KBM-7 (cell line): ENCODE measurements at places on chromosomes 4 and X.

DNA sequence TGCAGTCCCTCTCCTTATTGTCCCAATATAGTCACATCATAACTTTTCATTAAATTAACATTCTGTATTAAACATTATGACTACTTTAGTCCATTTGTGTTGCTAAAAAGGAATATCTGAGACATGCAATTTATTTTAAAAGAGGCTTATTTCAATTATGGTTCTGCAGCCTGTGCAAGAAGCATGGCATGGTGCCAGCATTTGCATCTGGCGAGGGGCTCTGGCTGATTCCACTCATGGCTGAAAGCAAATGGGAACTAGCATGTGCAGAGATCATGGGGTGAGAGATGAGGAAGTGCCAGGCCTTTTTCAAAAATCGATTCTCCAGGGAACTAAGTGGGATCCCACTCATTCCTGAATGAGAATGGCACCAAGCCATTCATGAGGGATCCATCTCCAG, 476.3 kb upstream of the RPS6KA3 start:
- no peak for DNase-seq

GRCh38 chrX:19724409-19724808, 163.0 kb downstream of the SH3KBP1 start:
- no peak for DNase-seq

DNA sequence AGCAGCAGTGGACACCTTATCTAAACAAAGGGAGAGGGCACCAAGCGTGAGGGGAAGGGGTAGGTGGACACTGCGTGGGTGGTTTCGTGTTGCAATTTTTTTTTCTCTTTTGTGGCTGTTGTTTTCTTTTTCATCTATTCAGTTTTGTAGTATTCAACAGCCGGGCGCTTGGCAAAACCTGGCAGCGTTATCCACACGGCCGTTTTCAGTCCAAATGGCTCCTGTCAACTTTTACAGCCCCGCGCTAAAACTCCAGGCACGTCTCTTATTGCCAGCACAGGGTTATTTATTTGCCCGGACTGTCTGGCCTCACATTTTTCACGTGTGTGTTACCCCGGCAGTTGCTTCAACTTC, 192.2 kb downstream of the BCOR start:
- DNase-seq: peak; percentile 24

DNA sequence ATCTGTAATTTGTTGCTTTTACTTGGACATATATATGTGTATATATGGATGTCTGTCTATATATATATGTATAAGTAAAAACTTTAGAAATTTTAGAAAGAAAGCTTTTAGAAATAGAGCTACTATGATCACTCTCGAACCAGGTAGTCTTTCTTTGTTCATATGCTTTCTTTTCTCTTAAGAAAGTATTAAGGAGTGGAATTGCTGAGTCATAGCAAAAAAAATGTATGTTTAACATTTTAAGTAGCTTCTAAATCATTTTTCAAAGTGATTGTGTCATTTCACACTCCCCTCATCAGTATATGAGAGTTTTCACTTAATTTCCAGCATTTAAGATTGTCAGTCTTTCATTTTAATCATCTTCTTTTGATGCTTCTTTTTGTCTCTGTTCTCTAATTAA, 447.9 kb upstream of the TECRL start:
- no peak for DNase-seq

- no peak for DNase-seq
Measured at GRCh38 chrX:65781845-65782244, 114.4 kb downstream of the MSN start.

DNA sequence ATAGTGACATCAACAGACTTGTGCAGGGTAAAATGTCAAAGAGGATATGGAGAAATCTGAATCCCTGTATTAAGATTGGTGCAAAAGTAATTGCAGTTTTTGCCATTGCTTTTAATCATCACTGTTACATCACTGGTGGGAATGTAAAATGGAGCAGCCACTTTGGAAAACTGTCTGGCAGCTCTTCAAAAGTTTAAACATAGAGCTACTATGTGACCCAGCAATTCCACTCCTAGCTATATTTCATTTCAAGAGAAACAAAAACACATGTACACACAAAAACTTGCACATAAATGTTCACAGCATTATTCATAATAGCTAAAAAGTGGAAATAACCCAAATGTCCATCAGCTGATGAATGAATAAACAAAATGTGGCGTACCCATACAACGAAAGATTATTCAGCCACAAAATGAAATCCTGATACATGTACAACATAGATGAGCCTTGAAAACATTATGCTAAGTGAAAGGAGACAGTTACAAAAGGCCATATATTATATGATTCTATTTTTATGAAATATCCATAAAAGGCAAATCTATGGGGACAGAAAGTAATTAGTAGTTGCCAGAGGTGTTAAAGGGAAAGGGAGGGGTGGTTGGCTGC, 106.4 kb downstream of the AMELX start:
- DNase-seq: no peak

DNA sequence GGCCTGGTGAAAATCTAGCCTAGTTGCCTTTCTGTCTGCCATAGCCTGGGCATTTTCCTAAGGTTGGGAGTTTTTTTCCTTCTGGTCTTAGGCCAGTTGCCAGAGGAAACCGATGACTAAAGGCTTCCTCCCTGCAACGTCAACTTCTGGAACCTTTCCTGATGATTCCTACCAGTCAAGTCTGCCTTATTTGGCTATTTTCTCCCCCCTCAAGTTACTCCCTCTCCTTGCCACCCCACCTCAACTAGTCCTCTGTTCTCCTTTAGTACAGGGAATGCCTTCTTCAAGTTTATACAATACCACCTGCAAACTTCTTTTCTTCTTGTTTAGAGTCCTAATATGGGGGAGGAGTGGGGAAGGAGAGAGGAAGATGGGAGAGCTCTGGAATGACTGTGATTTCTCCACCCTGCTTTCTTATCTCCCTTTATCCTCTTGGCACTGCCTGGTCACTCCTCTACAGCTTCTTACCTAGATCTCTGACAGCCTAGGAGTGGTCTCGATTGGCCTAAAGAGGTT, 10.6 kb downstream of the MSN start:
- DNase-seq: no peak

DNA sequence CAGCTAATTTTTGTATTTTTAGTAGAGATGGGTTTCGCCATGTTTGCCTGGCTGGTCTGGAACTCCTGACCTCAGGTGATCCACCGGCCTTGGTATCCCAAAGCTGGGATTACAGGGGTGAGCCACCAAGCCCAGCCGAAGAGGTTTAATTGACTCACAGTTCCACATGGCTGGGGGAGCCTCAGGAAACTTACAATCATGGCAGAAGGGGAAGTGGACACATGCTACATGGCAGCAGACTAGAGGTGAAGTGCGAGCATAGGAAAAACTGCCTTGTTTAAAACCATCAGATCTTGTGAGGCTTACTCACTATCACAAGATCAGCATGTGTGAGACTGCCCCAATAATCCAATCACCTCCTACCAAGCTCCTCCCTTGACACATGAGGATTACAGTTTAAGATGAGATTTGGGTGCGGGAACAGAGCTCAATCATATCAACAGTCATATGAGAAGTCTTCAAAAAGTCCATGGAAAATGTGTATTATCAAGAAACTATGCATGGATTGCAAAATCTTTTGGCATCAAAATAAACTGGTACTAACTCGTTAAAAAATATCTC, 25.8 kb upstream of the RPL39 start:
- no peak for DNase-seq

- no peak for DNase-seq
Measured at GRCh38 chrX:99798936-99799335, 611.1 kb downstream of the PCDH19 start.

- DNase-seq: no peak
Measured at GRCh38 chrX:108034725-108035124, 10.1 kb upstream of the VSIG1 start.

DNA sequence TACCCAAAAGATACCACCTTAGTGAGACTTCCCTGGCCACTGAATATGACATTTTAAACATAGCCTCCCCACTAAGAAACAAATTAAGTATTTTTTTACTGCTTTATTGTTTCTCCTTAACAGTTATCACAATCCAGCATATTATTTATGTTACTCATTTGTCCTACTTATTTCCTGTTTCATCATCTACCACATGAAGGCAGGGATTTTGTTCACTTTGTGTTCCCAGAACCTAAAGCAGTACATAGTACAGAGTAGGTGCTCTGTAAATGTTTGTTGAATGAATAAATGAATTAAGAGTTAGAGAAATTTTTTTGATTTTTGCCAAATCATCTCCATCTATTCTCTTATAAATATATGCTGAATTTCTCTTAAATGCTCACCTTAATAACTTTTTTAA, 318.4 kb upstream of the GIMD1 start:
- DNase-seq: no peak

- DNase-seq: no peak
Measured at GRCh38 chr4:161829591-161829990, 334.2 kb downstream of the FSTL5 start.

DNA sequence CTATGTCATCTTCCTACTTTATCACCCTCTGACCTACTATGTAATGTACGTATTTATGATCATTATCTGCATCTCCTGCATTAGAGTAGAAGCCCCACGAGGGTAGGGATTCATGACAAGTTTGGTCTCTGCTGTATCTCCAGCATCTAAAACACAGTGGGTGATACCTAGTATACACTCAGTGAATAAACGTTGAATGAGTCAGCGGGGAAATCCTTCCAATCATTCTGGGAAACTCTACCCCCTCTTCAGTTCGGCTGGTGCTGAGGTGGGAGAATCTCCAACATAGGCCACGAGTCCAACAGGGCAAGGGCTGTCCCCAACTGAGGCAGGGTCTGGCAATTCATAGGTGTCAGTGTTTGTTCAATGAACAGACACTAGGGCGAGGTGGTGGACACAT, 74.4 kb upstream of the EFNB1 start:
- DNase-seq: no peak

- no peak for DNase-seq
Measured at GRCh38 chr4:87864321-87864720, 31.6 kb downstream of the MEPE start.

DNA sequence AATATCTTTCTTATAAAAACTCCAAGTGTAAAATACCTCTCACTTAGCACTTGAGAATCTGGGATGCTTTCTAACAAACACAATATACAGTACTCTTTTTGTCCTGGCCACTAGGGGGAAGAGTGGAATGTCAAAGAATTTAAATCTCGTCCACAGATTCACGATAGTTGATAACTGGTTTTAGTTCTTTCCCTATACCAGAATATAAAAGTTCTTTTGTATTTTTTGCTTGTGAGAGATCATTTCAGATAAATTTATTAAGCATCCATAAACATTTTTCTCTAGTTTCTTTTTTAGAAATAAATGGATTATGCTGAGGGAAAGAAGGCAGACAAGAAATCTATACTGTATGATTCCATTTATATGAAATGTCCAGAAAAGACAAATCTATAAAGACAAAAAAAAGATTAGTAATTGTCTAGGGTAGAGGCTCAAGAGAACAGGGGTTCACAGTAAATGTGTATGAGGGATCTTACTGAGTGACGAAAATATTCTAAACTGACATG, 50.4 kb downstream of the MGARP start:
- DNase-seq: peak; percentile 51

- no peak for DNase-seq
Measured at GRCh38 chrX:13774696-13775095, 40.1 kb downstream of the OFD1 start.

DNA sequence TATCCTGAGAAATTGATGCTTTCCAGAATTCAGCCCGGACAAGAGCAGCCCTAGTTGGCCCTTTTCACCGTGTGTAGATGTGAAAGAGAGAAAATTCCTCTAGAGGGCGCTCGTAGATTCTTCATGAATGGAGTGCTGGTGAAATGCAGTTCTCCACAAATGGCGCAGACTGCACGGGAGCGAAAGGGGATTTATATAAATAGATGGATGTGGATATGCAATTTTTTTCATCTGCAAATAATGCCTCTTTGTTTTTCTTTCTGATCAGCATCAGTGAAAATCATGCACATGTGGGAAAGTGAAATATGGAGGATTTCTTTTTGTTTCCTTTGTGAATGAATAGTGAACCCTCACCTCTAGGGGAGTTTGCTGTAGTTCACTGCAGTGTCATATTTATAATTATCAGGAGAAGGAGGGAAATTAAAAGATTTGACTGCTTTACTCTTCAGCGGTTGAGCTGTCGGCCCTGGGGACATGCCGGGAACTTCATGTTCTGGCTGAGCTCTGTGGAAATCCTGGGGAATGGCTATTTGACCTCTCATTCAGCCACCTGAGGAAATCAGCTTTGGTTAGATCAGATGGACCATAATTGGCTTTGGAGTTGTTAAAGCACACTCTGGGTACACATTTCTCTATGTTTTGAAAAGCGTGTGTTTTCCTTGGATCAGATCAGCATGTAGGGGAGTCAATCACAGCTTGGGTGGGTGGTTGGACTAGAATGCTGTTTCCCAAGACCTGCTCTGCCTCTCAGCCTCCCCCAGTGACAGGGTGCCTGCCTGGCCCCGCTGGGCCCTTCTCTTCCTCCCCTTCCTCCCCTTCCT, 115.0 kb upstream of the SHISA3 start:
- peak; percentile 86 for DNase-seq

DNA sequence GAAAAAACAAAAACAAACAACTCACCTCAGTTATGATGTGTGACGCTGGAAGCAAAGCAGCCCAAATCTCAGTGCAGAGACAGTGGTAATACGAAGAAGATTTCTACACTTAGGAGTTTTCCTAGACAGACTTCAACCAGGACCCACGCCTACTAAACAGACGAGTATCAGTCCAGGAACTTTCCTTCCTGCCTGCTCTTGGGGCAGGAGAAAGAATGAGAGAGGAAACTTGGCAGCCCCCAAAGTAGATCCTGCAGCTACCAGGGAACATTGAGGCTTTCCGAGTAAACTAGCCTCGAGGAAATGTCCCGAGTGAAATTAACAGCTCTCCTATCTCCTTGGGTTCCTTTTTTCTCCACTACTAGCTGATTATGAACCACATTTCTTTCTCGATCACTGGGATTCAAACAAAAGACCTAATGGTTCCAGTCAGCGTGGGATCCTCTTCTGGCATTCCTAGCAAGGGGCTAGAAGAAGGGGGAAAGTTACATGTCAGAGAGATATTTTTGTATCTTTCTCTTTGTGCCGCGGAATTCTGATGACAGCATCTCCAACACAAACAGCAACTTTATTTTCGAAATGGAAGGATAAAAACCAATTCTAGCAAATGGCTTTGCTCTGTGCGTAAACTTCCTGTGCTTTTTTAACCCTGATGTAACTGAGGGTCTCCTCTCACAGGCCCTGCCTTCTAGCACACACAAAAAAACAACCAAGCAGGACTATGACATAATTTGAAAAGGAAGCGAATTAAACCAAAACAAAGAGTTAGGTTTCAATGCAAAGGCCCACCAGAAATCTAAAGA, 53.2 kb downstream of the PPM1K start:
- no peak for DNase-seq

- DNase-seq: no peak
Measured at GRCh38 chr4:70002507-70002906, 6.7 kb downstream of the STATH start.
